Activated naive CD4-positive, alpha-beta T cell treated with Interleukin-2 at 50 U/mL for 16 hours (primary cell): ENCODE measurements at places on chromosomes 3 and 15.

- DNase-seq = no peak
These were observed 48.4 kb downstream of the LRIG1 start for GRCh38 chr3:66452303-66453011.

GRCh38 chr3:190183121-190183520, 62.4 kb upstream of the P3H2 start:
- no peak for DNase-seq

GRCh38 chr15:68400066-68400456, 31.9 kb downstream of the ITGA11 start:
- DNase-seq = no peak

GRCh38 chr3:59531066-59531745, 481.4 kb upstream of the CFAP20DC start:
- no peak for DNase-seq

- DNase-seq = no peak
These were observed 415.8 kb upstream of the GOLIM4 start for GRCh38 chr3:168511428-168512014.

- no peak for DNase-seq
These were observed 64.3 kb downstream of the FNDC3B start for GRCh38 chr3:172103724-172104123.

DNA sequence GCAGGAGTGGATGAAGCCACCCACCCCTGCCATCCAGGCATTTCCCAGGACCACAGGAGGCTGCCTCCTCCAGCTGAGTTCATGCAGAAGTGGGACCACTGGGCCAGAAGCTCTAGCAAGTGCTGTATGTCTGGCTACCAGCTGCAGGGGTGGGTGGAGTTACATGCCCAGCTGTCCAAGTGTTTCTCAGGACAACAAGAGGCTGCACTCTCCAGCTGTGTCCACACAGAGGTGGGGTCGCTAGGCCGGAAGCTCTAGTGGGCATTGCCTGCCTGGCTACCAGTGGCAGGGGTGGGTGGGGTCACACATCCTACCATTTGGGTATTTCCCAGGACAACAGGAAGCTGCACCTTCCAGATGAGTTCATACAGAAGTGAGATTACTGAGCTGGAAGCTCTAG, 234.0 kb upstream of the PPP2R3A start:
- DNase-seq = no peak

DNA sequence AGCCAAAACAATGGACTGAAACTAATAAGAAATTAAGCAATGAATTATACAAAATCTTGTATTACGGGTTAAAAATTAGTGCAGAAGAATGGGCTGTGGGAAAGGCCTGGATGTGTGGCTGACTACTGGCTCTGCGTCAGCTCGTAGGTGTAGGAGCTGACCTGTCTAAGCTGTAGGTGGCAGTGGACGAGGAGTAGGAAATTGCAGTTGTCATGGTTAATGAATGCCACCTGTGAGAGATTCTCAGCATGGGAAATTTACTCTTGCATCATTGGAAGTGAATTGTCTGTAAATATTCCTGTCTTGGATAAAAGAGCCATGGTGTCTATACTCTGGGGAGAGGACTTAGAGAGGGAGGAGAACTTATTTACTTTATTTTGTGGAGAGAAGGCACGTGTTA, 23.4 kb downstream of the CHRNA7 start:
- no peak for DNase-seq
